Brain pericyte (primary cell): ENCODE measurements at places on chromosomes 4 and X.

DNA sequence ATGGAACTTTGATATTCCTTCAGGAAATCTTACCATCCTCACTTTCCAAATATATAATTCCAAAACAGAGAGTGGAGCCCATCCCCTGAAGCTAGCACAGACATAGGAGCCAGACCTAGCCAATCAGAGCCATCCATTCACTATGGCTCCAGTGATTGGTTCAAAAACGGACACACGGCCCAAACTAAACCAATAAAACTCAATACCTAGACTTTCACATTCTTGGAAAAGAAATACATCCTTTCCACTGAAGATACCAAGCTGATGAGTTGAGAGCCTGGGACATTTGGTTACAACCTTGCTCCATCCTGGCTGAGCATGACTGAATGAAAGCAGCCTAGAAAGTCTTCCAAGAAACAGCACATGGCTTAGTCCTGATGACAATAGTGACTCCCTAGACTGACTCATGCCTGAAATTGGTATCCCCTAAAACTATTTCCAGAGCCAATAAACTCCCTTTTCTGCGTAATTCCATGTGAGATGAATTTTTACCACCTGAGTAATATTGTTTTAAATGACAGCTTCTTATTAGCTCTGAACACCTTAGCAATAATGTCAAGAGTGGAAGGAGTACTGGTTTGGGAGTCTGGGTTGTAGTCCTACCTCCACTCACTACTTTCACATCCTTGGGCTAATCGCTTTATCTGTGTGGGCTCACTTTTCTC is 189.6 kb upstream of the LNX1 start:
- DNase-seq = no peak

GRCh38 chr4:7867701-7868435 is 71.8 kb downstream of the AFAP1 start:
- no peak for DNase-seq

- no peak for DNase-seq
Observed at GRCh38 chr4:61214680-61215079, 14.6 kb downstream of the ADGRL3 start.

DNA sequence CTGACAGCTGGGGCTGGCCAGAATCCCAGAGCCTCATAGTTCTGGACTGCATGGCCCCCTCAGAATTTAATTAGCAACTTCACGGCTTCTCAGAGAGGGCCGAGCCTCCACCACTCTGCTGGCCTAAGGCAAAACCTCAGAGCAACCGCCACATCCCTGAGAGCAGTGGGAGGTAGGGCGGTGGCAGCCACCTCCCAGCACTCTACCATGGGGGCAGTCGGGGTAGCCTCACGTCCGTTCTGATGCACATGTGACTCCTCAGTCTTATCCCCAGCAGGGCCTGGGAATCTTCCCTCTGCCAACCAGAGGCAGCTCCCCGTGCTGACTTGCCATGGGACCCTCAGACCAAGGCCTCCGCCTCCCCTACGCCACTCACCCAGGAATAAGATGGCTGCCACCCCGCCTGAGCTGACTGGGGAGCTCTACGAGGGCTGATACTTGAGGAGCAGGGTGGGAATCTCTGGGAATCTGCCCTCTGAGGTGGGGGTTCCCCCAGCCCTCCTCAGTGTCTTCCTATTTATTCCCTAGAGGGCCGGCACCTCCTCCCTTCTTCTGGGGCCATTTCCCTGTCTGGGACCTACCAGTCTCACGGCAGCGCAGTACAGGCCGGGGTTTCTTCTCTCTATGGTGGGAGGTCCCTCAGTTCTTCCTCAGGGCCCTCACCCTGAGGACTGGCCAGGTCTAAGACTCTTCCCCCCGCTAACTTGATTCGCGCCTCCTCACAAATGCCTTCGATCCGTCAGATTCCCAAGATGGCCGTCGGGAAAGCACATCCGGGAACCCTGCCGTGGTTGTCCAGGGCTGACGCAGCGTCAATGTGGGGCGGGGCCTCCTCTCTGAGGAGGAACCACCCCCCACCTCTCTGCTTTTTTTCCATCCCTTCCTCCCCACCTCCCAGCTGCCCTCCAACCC is at the start of gene MAGEC2:
Gene MAGEC2, minus strand, starts transcription at position 769 of the 912 bp plus-strand sequence. CDS start 1,303 bp downstream, outside the sequence.
- DNase-seq = no peak

GRCh38 chr4:31294655-31295480 is 574.7 kb downstream of the PCDH7 start:
- DNase-seq = no peak

GRCh38 chrX:118975831-118976598 is 1.6 kb downstream of the LONRF3 start:
- DNase-seq = no peak

- DNase-seq = no peak
Observed at GRCh38 chrX:37815366-37815765, 32.0 kb downstream of the DYNLT3 start.

DNA sequence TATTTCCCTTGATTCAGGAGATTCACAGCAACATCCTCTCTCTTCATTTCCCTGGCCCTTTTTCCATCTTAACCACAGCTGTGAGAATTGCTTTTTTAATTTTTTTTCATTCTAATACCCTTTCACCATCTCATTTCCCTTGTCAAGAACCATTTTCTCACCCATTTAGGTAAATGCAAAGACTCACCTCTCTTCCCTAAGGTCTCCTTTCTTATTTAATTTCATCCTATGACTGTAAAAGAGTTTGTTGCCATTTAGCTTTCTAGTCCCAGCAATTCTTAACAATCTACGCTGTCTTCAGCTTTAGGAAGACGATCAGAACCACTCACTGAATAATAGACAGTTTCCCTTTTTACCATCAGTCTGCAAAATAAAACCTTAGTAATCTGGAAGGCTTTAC is 241.1 kb upstream of the ETNPPL start:
- no peak for DNase-seq

- no peak for DNase-seq
Observed at GRCh38 chrX:149185087-149185486, 320.0 kb downstream of the IDS start.

GRCh38 chrX:101655534-101655933 is 4.1 kb downstream of the ARMCX2 start:
- DNase-seq = no peak

GRCh38 chrX:20967725-20968124 is 406.5 kb upstream of the CNKSR2 start:
- DNase-seq = no peak

DNA sequence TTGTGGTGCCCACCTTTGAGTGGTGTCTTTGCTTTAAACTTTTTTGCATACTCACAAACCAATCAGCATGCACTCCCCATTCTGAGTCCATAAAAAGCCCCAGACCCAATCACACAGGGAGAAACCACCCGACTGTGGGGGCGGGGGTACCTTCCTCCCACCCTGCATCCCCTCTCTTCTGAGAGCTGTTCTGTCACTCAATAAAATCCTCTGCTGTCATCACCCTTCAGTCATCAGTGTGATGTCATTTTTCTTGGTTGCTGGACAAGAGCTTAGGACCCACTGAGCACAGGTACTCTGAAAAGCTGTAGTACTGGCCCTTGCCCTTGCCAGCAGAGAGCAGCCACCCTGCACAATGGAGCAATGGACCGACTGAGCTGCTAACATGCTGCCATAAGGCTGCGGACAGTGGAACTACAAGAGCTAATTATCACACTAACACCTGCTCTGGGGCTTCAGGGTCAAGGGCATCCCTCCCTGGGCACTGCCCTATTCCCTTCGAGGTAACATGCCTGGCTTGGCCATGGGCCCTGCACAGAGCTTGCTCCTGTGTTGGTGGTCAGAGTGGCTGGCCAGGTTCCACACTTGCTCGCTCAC is 62.9 kb upstream of the PGRMC2 start:
- DNase-seq = no peak

DNA sequence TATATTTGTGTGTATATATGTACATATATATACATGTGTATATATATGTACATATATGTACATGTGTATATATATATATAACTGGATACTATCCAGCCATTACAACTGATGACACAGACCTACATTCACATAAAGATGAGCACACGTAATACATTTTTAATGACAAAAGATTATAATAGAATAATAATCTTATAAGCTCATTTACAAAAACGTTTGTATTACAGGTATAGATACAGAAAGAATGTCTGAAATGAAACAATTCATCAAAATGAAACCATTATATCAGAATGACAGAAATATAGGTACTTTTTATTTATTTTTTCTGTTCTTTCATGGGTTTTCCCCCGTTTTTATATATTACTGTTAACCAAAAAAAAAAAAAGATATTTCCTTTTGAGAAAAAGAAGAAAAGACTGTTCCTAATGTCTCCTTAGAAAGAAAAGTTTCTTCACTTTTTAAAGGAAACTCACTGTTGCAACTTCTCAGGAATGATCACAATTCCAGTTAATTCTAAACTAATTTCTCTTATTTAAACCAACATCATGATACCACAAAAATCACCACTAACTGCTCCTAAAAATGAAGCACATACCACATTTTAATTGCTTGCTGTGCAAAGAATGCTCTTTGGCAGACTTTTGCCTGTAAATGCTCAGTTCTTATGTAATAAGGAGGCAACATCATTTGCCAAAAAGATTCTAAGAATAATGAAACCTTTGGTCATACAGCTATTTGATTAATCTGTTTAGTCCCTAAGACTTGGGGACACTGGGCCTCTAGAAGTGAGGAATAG is 18.9 kb downstream of the LEF1 start:
- no peak for DNase-seq

- DNase-seq = no peak
Observed at GRCh38 chr4:62145276-62145675, 945.1 kb downstream of the ADGRL3 start.

DNA sequence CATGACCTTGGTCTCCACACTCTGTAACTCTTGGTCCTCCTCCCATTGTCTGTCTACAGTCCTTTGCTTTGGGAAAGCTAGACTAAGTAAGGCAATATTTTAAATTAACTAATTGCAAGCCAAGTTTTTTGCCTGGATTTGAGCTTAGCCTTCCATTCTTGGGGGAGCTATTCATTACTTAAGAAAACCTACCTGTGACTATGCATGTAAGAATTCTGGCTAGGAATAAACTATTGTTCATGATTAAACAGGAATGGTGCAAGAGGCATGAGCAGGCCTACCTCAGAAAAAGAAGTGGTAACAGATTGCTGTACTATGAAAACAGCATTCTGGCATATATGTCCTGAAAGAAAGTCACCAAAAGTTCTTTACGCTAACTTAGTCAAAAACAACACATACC is 309.4 kb downstream of the MAPK10 start:
- DNase-seq = no peak

GRCh38 chr4:166064721-166065120 is 191.7 kb downstream of the TLL1 start:
- DNase-seq = no peak

DNA sequence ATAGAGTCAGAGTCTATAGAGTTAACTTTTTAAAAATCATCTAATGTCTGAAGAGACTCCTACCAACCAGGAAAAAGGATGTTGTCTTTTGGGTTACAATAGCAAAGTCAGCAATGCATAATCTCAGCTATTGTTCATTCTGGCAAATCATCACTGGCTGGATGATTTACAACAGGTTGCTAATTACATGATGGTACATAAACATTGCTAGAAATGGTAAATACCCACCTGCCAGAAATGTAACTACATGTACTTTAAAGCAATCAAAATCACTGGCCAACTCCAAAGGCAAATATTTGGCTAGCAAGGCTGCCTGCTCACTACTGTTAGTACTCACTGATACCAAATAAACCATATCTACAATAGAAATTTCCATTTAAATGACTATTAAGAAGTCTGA is 91.1 kb downstream of the PPP3CA start:
- DNase-seq = no peak

DNA sequence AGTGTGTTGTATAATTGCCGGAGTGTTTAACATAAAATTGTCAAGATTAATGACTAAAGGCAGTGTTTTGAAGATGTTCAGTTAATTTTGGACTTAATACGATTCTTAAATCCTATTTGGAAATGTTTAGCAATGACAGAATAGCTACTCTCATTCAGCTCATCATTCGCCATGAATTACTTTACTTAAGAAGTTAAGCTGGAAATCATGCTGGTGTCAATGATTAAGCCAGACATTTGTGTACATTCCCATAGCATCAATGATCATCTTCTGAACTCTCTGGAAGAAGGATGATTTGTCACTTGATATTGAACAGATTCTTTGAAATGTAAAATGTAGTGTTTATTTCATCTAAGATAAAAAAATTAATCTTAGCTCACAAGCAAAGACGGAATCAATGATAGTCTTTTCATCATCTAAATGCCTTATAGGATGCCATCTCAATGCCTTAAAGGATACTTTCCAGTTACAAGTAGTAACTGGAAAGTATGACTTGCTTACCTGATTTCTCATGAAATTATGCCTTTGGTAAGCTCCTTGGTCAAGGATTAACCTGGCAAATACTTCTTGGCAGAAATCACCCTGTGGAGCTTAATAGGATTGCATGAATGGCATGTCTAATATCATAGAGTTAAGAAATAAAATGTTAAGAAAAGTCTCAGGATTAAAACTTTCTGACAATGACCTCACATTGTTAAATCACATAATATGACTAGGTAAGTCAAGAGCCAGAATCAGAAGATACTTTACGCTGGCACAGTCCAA is 515.5 kb upstream of the AGA start:
- DNase-seq = no peak

- DNase-seq = no peak
Observed at GRCh38 chrX:136336623-136337022, 35.9 kb downstream of the ADGRG4 start.

- no peak for DNase-seq
Observed at GRCh38 chrX:119899125-119899524, 3.4 kb downstream of the AKAP14 start.

DNA sequence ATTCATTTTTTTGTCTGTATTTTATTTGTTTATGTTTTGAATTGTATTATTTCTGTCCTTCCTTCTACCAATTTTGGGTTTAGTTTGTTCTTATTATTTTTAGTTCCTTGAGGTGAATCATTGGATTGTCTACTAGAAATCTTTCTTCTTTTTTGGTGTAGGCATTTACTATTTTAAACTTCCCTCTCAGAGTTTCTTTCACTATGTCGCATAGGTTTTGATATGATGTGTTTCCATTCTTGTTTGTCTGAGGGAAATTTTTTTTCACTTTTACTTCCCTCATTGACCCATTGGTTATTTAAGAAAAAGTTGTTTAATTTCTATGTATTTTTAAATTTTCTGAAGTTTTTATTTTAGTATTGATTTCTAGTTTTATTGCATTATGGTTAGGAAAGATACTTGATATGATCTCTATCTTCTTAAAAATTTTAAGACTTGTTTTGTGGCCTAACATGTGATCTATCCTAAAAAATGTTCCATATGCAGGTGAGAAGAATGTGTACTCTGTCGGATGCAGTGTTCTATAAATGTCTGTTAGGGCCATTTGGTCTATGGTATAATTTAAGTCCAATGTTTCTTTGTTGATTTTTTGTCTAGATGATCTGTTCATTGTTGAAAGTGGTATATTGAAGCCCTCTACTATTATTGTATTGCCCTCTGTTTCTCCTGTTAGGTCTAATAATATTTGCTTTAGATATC is 68.8 kb downstream of the IL15 start:
- DNase-seq = no peak
